ENCODE measurements at places on chromosomes 11 and 22.

DNA sequence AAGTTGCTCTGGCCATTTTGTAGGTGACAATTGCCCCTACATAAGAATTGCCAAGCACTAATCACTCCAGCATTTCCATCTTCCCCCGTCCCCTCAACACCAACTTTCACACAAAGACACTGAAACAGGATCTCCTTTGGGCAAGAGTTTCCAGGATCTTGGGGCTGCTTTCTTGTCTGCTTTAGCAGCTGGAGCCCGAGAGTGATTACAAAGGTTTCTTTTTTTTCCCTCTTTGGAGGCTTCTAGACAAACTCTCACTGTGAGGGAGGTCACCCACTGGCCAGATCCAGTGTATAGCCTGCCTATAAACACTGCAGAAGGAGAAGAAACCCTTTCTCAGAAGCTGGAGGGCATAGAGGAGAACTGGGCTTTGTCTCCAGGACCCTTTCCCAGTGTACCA lies 92.5 kb downstream of the APIP start:
- no peak for DNase-seq

- no peak for DNase-seq
Measured at GRCh38 chr11:122922893-122923292, 40.3 kb downstream of the JHY start.

- no peak for DNase-seq
Measured at GRCh38 chr11:2583605-2583958, 116.2 kb downstream of the KCNQ1OT1 start.

GRCh38 chr11:17350455-17351171 lies 987 bp upstream of the NCR3LG1 start:
- no peak for DNase-seq

GRCh38 chr22:49412236-49412635 lies 415.4 kb downstream of the BRD1 start:
- DNase-seq = no peak

- no peak for DNase-seq
Measured at GRCh38 chr22:29469755-29470154, 10.3 kb upstream of the NEFH start.
